ENCODE measurements at places on chromosomes 6 and 20. TPM values are rescaled to one million over a fixed set of nuclear protein-coding genes. Genes with fewer than 3 reads are reported as not detected.

Gene HIVEP2
- total RNA-seq, result 34.9 TPM

Gene F13A1
- total RNA-seq, result 0.14 TPM

Gene VSTM2L
- total RNA-seq, result 0.33 TPM

Gene TLDC2
- not detected for total RNA-seq

Gene ETV7
- 4.9 TPM for total RNA-seq

Gene ZBP1
- 0.27 TPM for total RNA-seq

Gene RHAG
- 0.22 TPM for total RNA-seq

- DNase-seq, result no peak
Measured at GRCh38 chr6:24426729-24427446, 24.2 kb downstream of the MRS2 start.

DNA sequence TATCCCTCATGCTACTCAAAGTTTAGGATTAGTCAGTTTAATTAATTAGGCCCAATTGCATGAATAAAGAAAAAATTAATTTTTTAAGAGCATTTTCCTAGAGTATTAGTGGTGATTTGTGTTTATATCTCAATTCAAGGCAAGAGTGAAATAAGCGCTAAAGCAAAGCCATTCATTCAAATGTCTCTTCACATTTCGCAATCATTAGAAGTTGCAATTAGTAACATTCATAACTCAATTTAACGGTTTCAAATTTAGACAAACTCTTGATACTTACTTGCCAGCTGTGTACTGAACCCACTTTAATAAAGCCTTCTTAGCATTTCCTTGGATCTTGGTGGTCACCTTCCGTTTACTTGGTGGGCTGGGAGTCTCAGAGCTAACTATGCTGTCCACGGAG lies 127.2 kb downstream of the SYNE1 start:
- DNase-seq, result no peak

DNA sequence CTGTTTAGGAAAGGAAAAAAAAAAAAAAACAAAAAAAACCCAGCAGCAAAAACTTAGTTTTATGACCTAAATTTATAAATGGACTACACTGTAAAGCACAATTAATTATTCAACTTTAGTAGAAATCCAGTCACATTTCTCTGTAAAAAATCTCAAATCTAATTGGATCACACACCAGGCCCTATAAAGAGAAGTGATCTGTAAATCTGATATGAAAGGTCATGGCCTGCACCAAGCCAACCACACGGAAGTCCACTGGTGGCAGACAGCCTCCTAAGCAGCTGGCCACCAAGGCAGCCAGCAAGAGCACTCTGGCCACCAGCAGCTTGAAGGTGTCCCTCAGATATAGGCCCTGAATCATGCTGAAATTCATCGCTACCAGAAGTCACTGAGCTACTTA lies 131.6 kb downstream of the HFE start:
- no peak for DNase-seq

- no peak for DNase-seq
Measured at GRCh38 chr6:134707342-134708031, 242.4 kb downstream of the ALDH8A1 start.

- no peak for DNase-seq
Measured at GRCh38 chr20:63696306-63696627, 185 bp upstream of the TNFRSF6B start.

GRCh38 chr20:31494131-31494530 lies 19.0 kb downstream of the REM1 start:
- DNase-seq, result no peak

DNA sequence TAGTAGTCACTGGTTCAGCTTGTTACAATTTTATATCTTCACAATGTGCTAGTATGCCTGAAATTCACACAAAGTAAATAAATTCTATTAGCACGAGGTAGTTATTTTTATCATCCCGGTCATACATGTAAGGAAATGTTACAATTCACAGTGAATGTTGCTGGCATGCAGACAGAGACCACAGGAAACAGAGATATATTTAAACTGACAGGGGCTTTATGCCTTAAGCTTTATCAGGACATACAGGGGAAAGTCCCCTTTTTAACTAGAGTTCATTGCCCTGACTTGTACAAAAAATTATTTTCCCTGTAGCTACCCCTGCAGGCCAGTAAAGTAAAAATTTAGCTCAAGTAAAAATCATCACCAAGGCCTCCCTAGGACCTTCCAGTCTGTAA lies 712.0 kb upstream of the NRSN1 start:
- DNase-seq, result no peak

DNA sequence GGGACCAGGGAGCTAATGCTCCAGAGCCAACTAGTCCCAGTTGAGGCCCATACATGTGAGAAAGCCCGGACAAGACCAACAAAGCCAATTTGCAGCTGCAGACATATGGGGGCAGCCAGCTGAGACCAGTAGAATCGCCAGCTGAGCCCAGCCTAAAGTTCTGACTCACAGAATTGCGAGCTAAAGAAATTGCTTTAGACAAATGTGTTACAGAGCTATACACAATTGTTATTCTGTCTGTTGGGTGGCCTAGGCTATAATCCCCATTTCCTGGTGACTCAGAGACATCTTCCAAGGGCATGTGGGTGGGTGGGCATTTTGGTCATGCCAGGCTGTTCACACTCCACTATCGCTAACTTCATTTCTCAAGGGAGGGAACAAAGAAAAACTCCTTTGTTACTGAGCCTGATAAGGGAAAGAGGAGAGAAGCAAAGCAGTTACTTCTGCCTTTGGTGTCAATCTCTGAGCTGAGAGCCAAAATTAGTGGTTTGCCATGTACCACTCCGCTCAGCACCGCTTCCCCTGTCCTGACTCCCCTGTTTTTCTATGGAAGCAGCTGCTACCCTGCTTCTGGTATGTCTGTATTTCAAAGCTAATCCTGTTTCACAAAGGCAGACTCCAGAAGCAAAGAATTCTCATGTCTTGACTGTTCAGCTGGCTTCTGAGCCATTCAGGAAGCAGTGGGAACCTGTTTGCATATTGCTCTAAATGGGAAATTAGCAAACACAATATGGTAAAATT lies 26.1 kb downstream of the SCP2D1 start:
- no peak for DNase-seq

DNA sequence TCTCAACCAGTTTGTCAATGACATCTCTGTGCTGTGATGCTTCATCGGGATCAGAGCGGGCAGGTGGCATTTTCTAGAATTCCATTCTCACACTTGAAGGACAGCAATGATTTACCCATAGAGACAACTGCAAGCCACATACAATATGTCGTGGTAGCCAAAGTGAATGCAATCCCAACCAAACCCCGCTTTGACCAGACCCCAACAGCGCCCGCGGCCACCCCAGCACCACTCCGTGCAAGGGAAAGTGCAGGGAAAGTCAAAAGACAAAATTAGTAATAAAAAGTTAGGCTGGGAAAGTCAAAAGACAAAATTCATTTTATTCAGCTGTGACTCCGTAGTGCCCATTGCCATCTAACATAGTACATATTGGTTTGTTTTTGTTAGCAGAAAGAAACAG lies 88.8 kb upstream of the EYA2 start:
- no peak for DNase-seq

- no peak for DNase-seq
Measured at GRCh38 chr20:47263080-47263464, 93.4 kb downstream of the ZMYND8 start.

- no peak for DNase-seq
Measured at GRCh38 chr6:71411882-71412281, 123.3 kb downstream of the OGFRL1 start.

DNA sequence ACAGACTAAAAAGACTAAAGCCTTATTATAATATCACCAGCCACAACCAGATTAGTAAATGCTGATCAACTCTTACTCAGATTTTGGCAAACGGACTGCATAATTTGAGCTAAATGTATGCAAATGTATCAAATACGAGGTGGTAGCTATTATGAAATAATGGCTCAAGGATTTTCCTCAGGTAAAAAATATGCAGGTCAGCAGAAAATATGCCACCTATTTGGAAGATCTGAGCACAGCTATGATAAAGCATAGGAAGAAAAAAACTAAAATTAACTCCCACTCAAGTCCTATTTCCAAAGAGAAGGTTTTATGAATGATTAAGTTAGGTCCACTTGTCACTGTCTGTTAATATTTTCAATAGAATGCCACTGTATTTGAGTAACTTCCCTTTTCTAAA lies 22.4 kb downstream of the SYCP2 start:
- no peak for DNase-seq

DNA sequence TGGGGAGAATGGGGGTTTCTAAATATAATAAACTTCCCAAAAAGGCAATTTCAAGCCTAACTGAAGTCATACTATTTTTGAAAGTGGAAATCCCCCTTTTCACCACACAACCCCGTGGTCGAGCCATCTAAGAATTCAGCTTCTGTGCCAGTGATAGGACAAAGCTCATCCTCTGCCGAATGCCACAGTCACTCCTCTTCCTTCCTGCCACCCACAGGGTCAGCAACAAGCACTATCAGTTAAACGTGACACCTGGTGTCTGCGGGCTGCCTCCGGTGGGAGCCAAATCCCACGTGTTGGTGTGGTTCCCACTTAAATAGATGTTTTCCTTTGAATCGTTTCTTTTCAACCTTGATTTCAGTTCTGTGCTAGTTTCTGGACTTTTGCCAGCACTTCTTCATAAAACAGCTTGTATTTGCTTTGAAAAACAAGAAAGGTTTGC lies 60.7 kb downstream of the TNFAIP3 start:
- DNase-seq, result peak; percentile 72

Data from activated T-cell treated with anti-CD3 and anti-CD28 coated beads, Interleukin-2, amount 50 U/mL, for 4 hours (primary cell).